ENCODE measurements at places on chromosomes 13 and 19. TPM values are rescaled to one million over a fixed set of nuclear protein-coding genes. Genes with fewer than 3 reads are reported as not detected.

Gene ELSPBP1
- total RNA-seq, result not detected

Gene KHSRP
- total RNA-seq, result 189 TPM

Gene NLRP5
- total RNA-seq, result not detected

Gene LYPD5
- not detected for total RNA-seq

Gene CLEC4M
- total RNA-seq, result not detected

Gene TLE2
- 1.0 TPM for total RNA-seq

Gene ACP7
- not detected for total RNA-seq

Gene VPS36
- 44.2 TPM for total RNA-seq

Gene FOSB
- 3.6 TPM for total RNA-seq

Gene CYP2F1
- not detected for total RNA-seq

Gene FGF14
- total RNA-seq, result 0.57 TPM

Gene CYP4F22
- total RNA-seq, result not detected

Gene CEACAM3
- total RNA-seq, result not detected

Gene ZGLP1
- 0.72 TPM for total RNA-seq

Gene LGALS4
- total RNA-seq, result not detected

Gene OCEL1
- total RNA-seq, result 5.4 TPM

Gene PNMA8B
- total RNA-seq, result 0.14 TPM

Gene KL
- total RNA-seq, result not detected

Gene RAB3D
- total RNA-seq, result 26.9 TPM
